Prostate gland (tissue), 2 donors: ENCODE measurements at places on chromosomes 5 and 9. TPM values are rescaled to one million over a fixed set of nuclear protein-coding genes. Genes with fewer than 3 reads are reported as not detected.

The ACOT12 gene
- total RNA-seq, result 1.0 TPM

The EDIL3 gene
- total RNA-seq, result 4.6 TPM

- H3K36me3 ChIP-seq, result no peaks in the 10 kb centered on the region
- no peak overlapping the region for H3K4me3 ChIP-seq
- no peak for DNase-seq
- H3K4me1 ChIP-seq, result no peaks in the 10 kb centered on the region
Observed at GRCh38 chr9:92611621-92612285, 58.2 kb downstream of the IPPK start.

The HSPB3 gene
- total RNA-seq, result 4.1 TPM

DNA sequence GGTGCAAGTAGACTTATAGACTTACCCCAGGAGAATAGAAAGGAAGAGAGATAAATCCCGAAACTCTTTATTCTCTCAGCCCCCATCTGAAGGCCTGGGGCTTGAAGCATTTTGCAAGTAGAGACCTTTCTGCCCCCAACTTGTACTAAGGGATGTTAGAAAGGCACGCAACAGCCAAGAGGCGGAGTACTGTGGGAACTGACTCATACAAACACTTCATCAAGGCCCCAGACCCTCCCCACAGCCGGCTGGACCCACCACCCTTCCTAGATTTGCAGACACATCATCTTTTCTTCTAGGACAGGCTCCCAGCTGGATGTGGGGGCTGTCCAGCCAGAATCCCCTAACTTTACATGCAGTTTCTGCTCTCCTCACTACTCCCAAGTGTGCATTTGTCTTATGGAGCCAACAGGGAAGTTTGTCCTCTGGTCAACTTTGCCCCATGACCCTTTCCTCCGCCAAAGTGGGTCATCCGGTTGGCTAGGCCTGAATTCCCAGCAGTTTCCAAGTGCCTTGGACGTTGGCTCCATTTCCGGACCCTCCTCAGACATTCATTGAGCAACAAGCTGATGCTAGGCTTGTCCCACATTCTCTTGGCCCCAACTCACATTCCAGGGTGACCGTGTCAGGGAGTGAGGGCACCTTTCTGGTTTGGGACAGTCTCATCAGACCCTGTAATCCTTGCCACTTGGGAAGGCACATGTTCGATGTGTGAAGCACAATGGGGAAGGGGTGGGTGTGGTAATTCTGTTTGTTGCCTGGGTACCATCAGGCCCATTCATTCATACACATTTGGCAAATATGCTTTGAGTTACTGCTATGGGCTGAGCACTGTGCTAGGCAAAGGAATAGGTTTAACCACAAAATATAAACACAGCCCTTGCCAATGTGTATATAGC, 64.6 kb downstream of the ABLIM3 start:
- H3K4me1 ChIP-seq, result no peaks in the 10 kb centered on the region
- no peaks in the 10 kb centered on the region for H3K27me3 ChIP-seq
- no peak for DNase-seq
- H3K27ac ChIP-seq, result no peak overlapping the region
- H3K36me3 ChIP-seq, result no peaks in the 10 kb centered on the region

- no peak overlapping the region for H3K27ac ChIP-seq
- H3K4me3 ChIP-seq, result no peak overlapping the region
- H3K36me3 ChIP-seq, result no peaks in the 10 kb centered on the region
Observed at GRCh38 chr9:5650356-5651105, 21.6 kb downstream of the RIC1 start.

- no peak for DNase-seq
- H3K4me3 ChIP-seq, result no peak overlapping the region
- no peaks in the 10 kb centered on the region for H3K27me3 ChIP-seq
- no peak overlapping the region for H3K27ac ChIP-seq
Observed at GRCh38 chr5:80755626-80756025, 100.8 kb upstream of the DHFR start.

DNA sequence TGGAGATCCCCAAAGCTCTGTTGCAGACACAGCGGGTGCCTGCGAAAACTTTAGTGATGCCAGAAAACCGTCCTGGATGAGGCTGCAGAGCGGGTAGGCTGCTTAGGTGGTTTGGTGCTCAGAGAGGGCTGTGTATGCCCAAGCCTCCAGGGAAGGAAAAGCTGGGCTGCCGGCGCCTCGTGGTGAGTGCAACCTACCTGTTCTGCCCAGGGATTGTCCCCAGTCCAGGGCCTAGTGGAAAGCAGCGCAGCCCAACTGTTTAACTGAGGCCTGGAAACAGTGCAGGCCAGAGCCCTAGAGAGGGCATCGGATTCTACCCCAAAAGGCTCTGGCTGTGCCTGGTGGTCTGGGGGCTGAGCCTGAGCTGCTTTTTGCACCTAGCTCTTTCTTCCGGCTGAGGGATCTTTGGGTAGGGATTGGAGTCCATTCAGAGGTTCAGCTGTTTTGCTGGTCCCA, 2.8 kb downstream of the LMX1B start:
- DNase-seq, result no peak
- no peaks in the 10 kb centered on the region for H3K36me3 ChIP-seq
- peaks cover 49% of the 10 kb centered on the region for H3K27me3 ChIP-seq
- H3K4me1 ChIP-seq, result peaks cover 3% of the 10 kb centered on the region
- H3K4me3 ChIP-seq, result no peak overlapping the region

GRCh38 chr5:149271716-149272563, at the start of gene AFAP1L1:
AFAP1L1 (plus strand) TSS chr5:149271859; CDS start chr5:149271969, 110 bp downstream.
- no peaks in the 10 kb centered on the region for H3K36me3 ChIP-seq
- no peaks in the 10 kb centered on the region for H3K4me1 ChIP-seq
- H3K27ac ChIP-seq, result peak within 1 kb of the TSS; percentile 57
- H3K27me3 ChIP-seq, result no peaks in the 10 kb centered on the region
- H3K4me3 ChIP-seq, result peak within 1 kb of the TSS; percentile 42

GRCh38 chr5:97629276-97629675, 446.2 kb upstream of the RIOK2 start:
- no peak overlapping the region for H3K4me3 ChIP-seq
- H3K27ac ChIP-seq, result no peak overlapping the region
- no peaks in the 10 kb centered on the region for H3K27me3 ChIP-seq
- H3K4me1 ChIP-seq, result no peaks in the 10 kb centered on the region

The NUTM2G gene
- total RNA-seq, result not detected

The SV2C gene
- 0.96 TPM for total RNA-seq

DNA sequence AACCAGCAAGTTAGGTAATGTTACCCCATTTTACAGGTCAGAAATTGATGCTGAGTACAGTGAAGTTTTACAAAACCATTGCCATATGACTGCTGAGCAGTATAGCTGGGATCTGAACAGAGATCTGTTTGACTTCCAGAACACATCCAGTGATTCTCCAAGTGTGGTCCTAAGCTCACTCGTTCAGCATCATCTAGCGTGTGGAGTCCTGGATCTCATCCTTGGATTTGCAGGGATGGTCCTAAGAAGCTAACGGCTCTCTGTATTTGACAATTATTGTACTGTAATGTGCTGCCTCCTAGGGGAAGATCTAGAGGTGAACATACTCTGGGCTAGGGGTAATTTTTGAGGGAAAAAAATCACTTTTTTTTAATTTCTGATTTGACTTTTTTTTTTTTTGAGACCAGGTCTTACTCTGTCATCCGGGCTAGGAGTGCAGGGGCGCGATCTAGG, 1.4 kb downstream of the SLC26A2 start:
- no peaks in the 10 kb centered on the region for H3K4me1 ChIP-seq
- H3K27ac ChIP-seq, result no peak overlapping the region
- H3K36me3 ChIP-seq, result no peaks in the 10 kb centered on the region
- no peak for DNase-seq
- no peaks in the 10 kb centered on the region for H3K27me3 ChIP-seq

- DNase-seq, result no peak
- no peaks in the 10 kb centered on the region for H3K36me3 ChIP-seq
- H3K27ac ChIP-seq, result no peak overlapping the region
Observed at GRCh38 chr5:74209571-74209970, 431.0 kb downstream of the ENC1 start.

GRCh38 chr9:38318759-38319495, 73.6 kb upstream of the ALDH1B1 start:
- peak overlapping the region; percentile 12 for H3K27ac ChIP-seq
- no peak overlapping the region for H3K4me3 ChIP-seq
- no peaks in the 10 kb centered on the region for H3K27me3 ChIP-seq
- no peaks in the 10 kb centered on the region for H3K36me3 ChIP-seq
- no peaks in the 10 kb centered on the region for H3K4me1 ChIP-seq
- DNase-seq, result no peak

The ENHO gene
- total RNA-seq, result 20.9 TPM

The GRXCR2 gene
- not detected for total RNA-seq

The UNC5A gene
- 1.5 TPM for total RNA-seq

The OTULINL gene
- 12.4 TPM for total RNA-seq

GRCh38 chr5:136374003-136374402, 8.7 kb upstream of the TRPC7 start:
- H3K36me3 ChIP-seq, result no peaks in the 10 kb centered on the region
- H3K27me3 ChIP-seq, result no peaks in the 10 kb centered on the region

DNA sequence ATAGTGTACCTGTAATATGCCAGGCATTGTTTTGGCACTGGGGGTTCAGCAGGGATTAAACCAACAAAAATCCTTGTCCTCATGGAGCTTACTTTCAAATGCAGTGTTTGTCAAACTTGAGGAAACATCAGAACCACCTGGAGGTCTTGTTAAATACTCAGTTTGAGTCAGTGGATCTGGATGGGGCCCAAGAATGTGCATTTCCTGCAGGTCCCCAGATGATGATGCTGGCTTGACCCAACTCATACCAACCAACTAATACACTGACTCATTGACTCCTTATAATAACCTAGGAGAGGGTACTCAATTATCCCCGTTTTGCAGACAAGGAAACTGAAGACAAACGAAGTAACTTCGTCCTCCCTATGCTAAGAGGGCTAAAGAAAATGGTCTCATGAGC, 11.3 kb downstream of the WWC1 start:
- no peaks in the 10 kb centered on the region for H3K36me3 ChIP-seq
- no peaks in the 10 kb centered on the region for H3K4me1 ChIP-seq
- H3K27ac ChIP-seq, result no peak overlapping the region
- DNase-seq, result no peak
- no peaks in the 10 kb centered on the region for H3K27me3 ChIP-seq

The TAS2R1 gene
- total RNA-seq, result not detected
